ENCODE measurements at places on chromosomes 5 and 9.

GRCh38 chr5:169248550-169248949 lies 52.4 kb downstream of the SLIT3 start:
- no peak for DNase-seq

GRCh38 chr9:86389628-86390027 lies 35.4 kb upstream of the TUT7 start:
- no peak for DNase-seq

GRCh38 chr5:87074934-87075541 lies 192.6 kb upstream of the RASA1 start:
- no peak for DNase-seq

DNA sequence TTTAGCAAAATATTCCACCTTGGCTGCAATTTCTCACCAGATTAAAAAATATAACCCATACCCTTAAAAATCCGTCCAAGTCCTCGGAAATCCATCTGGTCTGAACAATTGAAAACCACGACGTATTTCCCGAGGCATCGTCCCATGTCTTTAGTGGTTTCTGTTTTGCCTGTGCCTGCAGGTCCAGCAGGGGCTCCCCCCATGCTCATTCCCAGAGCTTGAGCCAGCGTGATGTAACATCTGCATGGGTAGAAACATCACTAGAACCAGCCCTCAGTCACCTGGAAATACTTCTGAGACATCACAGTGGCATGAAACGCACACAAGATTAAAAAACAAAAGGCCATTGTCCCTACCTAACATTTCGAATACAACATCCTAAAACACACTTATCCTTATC lies 114.0 kb downstream of the DNAH5 start:
- DNase-seq: no peak

GRCh38 chr9:18238752-18239447 lies 235.1 kb upstream of the ADAMTSL1 start:
- no peak for DNase-seq

GRCh38 chr5:84378420-84378819 lies 6.3 kb downstream of the EDIL3 start:
- no peak for DNase-seq

DNA sequence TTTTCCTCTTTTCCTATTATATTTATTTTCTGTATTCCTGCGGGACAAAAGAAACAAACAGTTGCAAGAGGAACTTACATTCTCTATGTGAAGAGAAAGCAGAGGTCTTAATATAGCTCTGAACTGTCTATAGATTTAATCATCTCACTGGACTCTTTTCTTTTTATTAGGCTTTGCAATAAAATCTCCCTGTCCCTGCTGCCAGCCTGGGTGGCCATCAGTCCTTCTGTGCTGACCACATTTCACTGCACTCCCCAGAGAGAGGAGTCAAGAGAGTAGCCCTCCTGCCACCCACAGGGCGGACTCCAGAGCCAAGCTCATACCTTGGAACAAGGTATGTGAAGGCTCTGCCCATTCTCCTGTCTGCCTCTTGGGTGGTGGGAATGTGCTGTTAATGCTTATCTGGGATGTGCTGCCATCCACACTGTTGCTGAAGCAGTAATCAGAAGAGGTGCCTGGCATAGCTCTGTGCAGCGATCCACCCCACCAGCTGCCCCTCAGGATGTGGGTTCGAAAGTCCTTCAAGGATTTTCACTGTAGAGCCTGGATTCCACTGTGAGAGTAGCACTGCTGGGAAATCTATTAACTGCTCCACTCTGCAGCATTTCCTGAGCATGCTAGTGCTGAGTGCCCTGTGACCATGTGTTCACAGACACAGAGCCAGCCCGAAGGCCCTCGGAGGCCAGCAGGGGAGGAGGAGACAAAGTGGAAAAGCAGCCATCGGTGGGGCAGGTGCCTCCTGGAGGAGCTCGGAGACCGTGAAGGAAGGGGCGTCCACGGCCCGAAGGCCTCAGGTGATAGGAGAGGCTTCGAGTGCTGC lies 334.6 kb downstream of the MED10 start:
- DNase-seq: no peak
